NCI-H524 treated with DMSO at 0.1 percent for 48 hours (cell line): ENCODE measurements at places on chromosomes 2 and 18.

DNA sequence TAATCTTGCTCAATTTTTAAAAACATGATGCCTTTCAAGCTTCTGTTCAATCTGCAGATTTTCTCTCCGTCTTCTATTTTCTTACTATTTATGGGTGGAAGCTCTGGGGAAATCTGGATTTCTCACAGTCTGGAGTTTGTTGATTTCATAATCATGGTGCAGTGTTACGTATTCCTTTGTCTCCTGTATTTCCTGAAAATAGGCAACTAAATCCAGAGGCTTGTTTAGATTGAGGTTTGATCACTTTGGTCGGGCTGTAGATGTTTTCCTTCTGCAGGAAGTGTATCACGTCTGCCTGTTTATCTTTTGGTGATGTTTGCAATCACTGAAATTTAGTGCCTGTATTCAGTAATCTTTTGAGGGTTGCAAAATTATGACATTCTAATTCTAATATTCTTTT lies 487.7 kb downstream of the LRRTM4 start:
- DNase-seq = no peak

- DNase-seq = no peak
Measured at GRCh38 chr2:23385748-23386338, 864 bp downstream of the KLHL29 start.

DNA sequence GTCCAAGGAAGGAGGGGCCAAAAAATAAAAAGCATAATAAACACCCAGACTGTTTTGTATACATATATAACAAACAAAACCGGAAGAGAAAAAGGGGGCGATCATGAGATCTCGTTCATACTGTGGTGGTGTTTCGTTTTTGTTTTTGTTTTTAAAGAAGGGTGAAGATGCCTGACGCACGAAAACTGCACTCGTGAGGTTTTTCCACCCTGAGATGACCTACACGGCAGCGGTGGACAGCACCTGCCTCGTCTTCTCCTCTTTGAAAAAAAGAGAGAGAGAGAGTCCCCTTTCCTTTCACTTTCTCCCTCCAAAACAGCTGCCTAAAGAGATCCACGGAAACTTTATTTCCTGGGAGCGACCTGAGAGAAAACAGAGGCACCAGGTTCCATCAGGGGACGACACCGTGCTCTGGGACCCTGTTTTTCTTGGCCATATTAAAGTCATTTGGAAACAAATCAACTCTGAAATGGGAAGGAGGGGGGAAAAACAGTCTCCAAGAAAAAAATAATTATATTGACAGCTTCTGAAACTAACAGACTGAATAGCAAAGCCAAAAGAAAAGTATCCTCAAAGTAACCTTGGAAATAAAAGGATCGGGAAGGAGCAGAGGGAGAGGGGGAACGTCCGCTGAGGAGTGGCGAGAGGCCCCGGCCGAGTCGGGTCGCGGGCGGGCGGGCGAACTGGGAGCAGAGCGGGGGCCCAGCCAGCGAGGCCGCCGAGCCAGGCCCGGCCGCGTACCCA lies 3.5 kb downstream of the POU3F3 start:
- no peak for DNase-seq

- DNase-seq = no peak
Measured at GRCh38 chr2:166901336-166901735, 13.1 kb downstream of the XIRP2 start.

DNA sequence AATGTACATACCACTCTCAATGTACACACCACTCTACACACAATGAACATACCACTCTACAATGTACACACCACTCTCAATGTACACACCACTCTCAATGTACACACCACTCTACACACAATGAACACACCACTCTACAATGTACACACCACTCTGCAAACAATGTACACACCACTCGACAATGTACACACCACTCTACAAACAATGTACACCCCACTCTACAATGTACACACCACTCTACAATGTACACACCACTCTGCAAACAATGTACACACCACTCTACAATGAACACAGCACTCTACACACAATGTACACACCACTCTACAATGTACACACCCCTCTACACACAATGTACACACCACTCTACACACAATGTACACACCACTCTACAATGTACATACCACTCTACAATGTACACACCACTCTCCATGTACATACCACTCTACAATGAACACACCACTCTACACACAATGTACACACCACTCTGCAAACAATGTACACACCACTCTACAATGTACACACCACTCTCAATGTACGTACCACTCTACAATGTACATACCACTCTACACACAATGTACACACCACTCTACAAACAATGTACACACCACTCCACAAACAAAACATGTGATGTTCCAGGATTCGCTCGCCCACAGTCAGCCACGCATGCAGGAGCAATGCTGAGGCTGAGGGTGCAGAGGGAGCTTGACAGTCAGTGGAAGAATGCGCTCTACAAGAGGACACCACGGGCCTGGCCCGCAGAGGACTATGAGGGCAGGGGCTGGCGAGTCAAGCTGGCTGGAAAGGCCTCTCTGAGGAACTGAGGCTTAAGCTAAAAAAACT lies 118.2 kb downstream of the HDAC4 start:
- DNase-seq = no peak

GRCh38 chr2:120466704-120467054 lies 120.7 kb downstream of the INHBB start:
- no peak for DNase-seq

DNA sequence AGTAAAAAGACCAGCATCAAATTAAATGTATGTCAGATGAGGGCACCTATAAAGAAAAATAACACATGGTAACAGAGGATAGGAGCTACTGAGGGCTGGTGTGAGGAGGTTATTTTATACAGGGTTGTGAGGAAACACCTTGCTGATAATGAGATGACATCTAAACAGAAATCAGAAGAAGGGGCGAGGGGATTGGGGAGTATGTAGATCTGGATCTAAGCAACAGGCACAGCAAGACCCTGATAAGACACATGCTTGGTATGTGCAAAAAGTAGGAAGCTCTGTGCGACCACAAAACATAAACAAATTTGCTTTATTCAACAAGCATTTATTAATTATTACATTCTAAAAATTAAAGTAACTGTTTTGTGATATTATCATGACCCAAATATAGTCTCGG lies 295.4 kb downstream of the ZEB2 start:
- no peak for DNase-seq
